ENCODE measurements at places on chromosomes 12 and 14. TPM values are rescaled to one million over a fixed set of nuclear protein-coding genes. Genes with fewer than 3 reads are reported as not detected.

The TCL1B gene
- not detected for total RNA-seq

The KLHL28 gene
- total RNA-seq: 20.1 TPM

The GLIPR1L1 gene
- not detected for total RNA-seq

The CACNA1C gene
- total RNA-seq: 0.14 TPM

The IL22 gene
- total RNA-seq: 5.4 TPM

DNA sequence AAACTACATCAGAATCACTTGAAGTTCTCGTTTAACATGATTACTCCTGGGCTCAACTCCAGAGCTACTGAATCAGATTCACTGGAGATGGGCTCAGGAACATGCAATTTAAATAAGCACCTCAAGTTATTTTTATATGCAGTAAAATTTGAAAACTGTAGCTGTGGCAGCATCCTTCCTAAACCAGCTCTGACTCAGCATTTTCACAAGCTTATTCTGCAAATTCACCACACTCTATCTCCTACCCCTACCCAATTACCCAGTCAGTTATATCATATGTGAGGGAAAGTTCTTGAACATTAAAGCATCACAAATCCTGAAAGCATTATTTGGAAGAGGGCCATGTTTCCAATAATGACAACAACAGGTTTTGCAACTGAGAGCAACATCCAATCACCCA, 24.2 kb upstream of the LRRC9 start:
- DNase-seq: no peak
- no peak overlapping the region for H3K4me3 ChIP-seq
- no peak overlapping the region for H3K27ac ChIP-seq
- H3K36me3 ChIP-seq: no peaks in the 10 kb centered on the region
- no peaks in the 10 kb centered on the region for H3K4me1 ChIP-seq

- no peaks in the 10 kb centered on the region for H3K27me3 ChIP-seq
- H3K36me3 ChIP-seq: no peaks in the 10 kb centered on the region
- no peak overlapping the region for H3K4me3 ChIP-seq
- peaks cover 6% of the 10 kb centered on the region for H3K4me1 ChIP-seq
- DNase-seq: no peak
Measured at GRCh38 chr14:90722590-90722989, 93.6 kb downstream of the TTC7B start.

- no peak for DNase-seq
- no peak overlapping the region for H3K4me3 ChIP-seq
- H3K27me3 ChIP-seq: no peaks in the 10 kb centered on the region
- H3K27ac ChIP-seq: no peak overlapping the region
- no peaks in the 10 kb centered on the region for H3K36me3 ChIP-seq
Measured at GRCh38 chr12:130498589-130499385, 161.1 kb downstream of the PIWIL1 start.

GRCh38 chr14:61524936-61525292, 170.4 kb upstream of the HIF1A start:
- H3K27ac ChIP-seq: peak overlapping the region; percentile 91
- peak overlapping the region; percentile 69 for H3K4me3 ChIP-seq
- peaks cover 27% of the 10 kb centered on the region for H3K36me3 ChIP-seq

GRCh38 chr12:94225947-94226630, 77.7 kb downstream of the PLXNC1 start:
- H3K4me3 ChIP-seq: no peak overlapping the region
- H3K4me1 ChIP-seq: peaks cover 12% of the 10 kb centered on the region
- no peaks in the 10 kb centered on the region for H3K27me3 ChIP-seq
- H3K36me3 ChIP-seq: peaks cover 8% of the 10 kb centered on the region
- H3K27ac ChIP-seq: no peak overlapping the region

DNA sequence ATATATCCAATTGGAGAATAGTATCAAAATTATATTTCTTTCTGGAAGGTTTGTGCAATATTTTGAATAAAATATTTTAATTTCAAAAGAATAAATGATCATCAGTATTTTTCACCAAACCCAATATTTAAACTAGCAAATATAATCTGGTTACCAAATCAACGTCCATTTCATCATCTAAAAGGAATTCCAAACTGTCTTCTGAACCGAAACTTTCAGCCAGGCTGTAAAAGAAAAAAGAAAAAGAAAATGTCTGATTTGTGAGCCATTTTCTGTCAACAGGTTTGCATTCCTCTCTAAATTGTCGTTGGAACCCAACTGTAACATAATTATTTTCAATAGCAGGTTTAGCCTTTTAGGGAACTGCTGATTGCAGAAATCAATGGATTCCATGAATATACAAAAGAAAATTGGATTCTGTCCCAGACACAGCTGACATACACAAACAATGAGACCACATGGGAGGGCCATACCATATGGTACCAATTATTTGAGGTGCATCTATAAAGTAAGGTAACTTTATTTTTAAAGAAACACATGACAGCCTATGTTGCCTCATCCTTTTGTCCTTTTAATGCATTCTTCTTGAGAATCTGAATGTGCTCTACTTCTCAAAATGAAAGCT, 22.7 kb downstream of the SNRPF start:
- no peaks in the 10 kb centered on the region for H3K36me3 ChIP-seq
- no peak overlapping the region for H3K4me3 ChIP-seq
- no peaks in the 10 kb centered on the region for H3K4me1 ChIP-seq
- H3K27me3 ChIP-seq: no peaks in the 10 kb centered on the region
- no peak for DNase-seq

GRCh38 chr14:81122326-81122725, 98.4 kb downstream of the GTF2A1 start:
- H3K27ac ChIP-seq: no peak overlapping the region
- no peaks in the 10 kb centered on the region for H3K27me3 ChIP-seq
- no peak overlapping the region for H3K4me3 ChIP-seq
- H3K36me3 ChIP-seq: peaks cover 2% of the 10 kb centered on the region
- no peak for DNase-seq
- peaks cover 6% of the 10 kb centered on the region for H3K4me1 ChIP-seq

DNA sequence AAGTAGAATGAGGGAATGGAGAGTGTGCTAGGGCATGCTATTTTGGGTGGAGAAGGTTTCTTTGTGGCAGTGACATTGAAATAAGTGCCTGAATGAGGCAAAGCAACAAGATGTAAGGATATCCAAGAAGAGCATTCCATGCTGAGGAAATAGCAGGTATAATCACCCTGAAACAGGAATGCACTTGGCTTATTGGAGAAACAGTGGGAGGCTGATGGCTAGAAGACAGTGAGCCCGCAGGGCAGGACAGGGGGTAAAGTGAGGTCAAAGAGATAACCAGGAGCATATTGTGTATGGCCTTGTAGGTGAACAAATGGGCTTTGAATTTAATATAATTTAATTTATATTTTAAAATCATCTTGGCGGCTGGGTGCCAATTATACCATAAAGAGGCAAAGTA, 877.0 kb downstream of the DIO2 start:
- DNase-seq: no peak
- H3K27ac ChIP-seq: no peak overlapping the region
- H3K4me1 ChIP-seq: no peaks in the 10 kb centered on the region

GRCh38 chr12:125140279-125141209, 75.3 kb downstream of the AACS start:
- H3K27ac ChIP-seq: no peak overlapping the region
- no peaks in the 10 kb centered on the region for H3K27me3 ChIP-seq
- H3K4me3 ChIP-seq: no peak overlapping the region
- no peak for DNase-seq
- peaks cover 1% of the 10 kb centered on the region for H3K36me3 ChIP-seq

GRCh38 chr14:67653651-67654280, 20.7 kb downstream of the VTI1B start:
- H3K4me3 ChIP-seq: no peak overlapping the region
- no peaks in the 10 kb centered on the region for H3K4me1 ChIP-seq
- H3K36me3 ChIP-seq: peaks cover 5% of the 10 kb centered on the region
- no peaks in the 10 kb centered on the region for H3K27me3 ChIP-seq
- H3K27ac ChIP-seq: no peak overlapping the region

DNA sequence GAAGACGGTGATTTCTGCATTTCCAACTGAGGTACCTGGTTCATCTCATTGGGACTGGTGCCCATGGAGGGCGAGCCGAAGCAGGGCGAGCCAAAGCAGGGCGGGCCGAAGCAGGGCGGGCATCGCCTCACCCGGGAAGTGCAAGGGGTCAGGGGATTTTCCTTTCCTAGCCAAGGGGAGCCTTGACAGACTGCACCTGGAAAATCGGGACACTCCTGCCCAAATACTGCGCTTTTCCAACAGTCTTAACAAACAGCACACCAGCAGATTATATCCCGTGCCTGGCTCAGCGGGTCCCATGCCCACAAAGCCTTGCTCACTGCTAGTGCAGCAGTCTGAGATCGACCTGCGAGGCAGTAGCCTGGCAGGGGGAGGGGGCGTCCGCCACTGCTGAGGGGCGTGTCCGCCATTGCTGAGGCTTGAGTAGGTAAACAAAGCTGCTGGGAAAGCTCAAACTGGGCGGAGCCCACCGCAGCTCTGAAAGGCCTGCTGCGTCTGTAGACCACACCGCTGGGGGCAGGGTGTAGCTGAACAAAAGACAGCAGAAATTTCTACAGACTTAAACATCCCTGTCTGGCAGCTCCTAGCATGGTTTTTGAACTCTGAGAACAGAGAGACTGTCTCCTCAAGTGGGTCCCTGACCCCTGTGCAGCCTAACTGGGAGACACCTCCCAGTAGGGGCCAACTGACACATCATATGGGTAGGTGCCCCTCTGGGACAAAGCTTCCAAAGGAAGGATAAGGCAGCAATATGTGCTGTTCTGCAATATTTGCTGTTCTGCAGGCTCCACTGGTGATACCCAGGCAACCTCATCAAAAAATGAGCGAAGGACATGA, 77.2 kb downstream of the BAZ1A start:
- no peaks in the 10 kb centered on the region for H3K4me1 ChIP-seq
- no peaks in the 10 kb centered on the region for H3K27me3 ChIP-seq
- H3K36me3 ChIP-seq: peaks cover 14% of the 10 kb centered on the region
- no peak overlapping the region for H3K4me3 ChIP-seq
- no peak overlapping the region for H3K27ac ChIP-seq
- DNase-seq: no peak

DNA sequence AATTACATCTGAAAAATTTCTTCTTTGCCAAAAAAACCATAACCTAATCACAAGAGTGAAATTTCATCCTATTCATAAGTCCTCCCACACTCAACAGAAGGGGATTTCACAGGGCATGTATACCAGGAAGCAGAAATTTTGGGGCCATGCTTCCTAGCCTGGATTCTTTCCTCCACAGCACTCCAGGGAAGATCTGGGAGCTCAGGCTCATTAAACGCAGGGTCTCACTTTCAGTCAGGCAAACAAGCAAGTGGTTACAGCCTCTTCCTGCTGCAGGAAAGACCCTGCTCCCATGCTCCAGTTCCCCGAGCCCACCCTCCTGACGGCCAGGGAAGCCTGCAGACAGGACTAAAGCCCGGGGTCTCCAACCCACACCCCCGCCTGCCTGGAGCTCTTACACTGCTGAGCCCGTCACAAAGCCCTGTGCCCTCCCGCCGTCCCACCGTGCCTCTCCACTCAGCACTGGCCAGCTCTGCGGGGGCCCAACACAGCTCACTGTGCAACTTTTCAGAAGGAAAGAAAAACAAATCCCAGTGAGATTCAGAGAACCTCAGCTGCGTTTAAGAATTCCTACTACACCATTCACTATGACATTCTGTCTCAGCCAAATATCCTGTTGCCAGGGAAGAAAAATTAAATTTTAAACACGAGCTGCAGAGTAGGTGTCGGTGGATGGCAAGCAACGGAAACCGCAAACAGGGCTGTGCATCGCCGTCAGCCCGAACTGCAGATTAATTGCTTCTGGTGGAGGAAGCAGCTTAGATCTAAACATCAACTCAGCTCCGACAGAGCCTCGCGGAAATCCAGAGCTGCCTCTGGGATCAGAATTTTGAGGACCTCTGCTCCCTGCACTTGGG, 106.7 kb upstream of the SFSWAP start:
- DNase-seq: peak; percentile 43
- peaks cover 65% of the 10 kb centered on the region for H3K4me1 ChIP-seq
- peak overlapping the region; percentile 14 for H3K27ac ChIP-seq

GRCh38 chr14:102625564-102626296, 33.3 kb downstream of the RCOR1 start:
- peaks cover 36% of the 10 kb centered on the region for H3K4me1 ChIP-seq
- H3K27ac ChIP-seq: peak overlapping the region; percentile 25
- H3K36me3 ChIP-seq: peaks cover 2% of the 10 kb centered on the region
- H3K27me3 ChIP-seq: no peaks in the 10 kb centered on the region
- H3K4me3 ChIP-seq: no peak overlapping the region
- no peak for DNase-seq

DNA sequence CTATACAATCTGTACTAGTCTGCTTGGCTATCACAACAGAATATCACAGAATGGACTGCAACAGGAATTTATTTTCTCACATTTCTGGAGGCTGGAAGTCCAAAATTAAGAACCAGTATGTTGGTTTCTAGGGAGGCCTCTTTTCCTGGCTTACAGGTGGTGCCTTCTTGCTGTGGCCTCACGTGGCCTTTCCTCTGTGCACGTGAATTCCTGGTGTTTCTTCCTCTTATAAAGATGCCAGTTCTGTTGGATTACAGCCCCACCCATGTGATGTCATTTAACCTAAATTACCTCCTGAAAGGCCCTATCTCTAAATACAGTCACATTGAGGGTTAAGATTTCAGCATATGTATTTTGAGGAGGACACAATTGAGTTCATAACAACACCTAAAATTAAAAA, 32.1 kb upstream of the C2CD5 start:
- H3K27ac ChIP-seq: no peak overlapping the region
- no peaks in the 10 kb centered on the region for H3K4me1 ChIP-seq
- DNase-seq: no peak

DNA sequence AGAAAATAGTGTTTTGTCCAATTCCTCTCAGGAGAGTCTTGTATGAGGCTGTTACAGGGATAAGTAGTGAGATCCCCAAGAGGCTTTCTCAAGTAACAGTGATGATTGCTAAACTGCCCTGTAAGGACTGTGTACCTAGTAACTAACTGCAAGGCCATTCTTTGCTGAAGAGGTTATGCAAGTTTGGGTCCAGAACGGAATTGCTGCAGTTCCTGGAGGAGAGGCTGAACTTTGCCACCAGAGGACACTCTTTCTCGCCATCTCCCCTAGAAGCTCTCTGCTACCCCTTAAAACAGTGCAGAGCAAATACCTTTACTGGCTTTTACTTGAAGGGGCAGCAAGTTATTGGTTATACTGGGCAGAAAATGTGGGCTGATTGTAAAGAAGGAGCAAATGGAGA, 180.0 kb downstream of the RBM19 start:
- peaks cover 5% of the 10 kb centered on the region for H3K36me3 ChIP-seq
- H3K27me3 ChIP-seq: peaks cover 22% of the 10 kb centered on the region
- H3K27ac ChIP-seq: no peak overlapping the region
- H3K4me1 ChIP-seq: no peaks in the 10 kb centered on the region

DNA sequence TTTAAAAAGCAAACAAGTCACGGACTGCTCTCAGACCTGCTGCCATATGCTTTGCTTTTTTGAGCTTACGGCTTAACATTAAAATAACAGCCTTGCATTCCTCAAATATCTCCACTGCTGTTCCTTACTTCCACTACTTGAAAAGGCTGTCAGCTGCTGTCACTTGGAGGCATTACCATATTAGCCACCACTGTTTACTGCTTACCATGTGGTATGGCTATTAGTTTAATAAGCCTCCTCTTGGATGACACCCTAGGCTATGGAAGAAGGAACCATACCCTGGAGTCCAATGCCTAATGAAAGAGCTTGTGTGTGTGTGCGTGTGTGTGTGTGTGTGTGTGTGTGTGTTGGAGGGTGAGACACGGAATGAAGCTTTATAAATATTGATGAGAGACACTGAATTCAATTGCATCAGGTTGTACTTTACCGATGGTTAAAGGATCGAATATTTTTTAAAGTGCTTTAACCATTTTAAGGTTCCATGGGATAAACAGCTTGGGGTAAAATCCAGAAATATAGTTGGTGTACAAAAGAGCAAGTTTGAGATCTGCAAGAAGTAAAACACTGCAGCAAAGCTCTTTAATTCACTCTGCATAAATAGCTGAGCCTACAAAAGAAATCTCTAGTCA, 174.5 kb downstream of the TTC7B start:
- no peaks in the 10 kb centered on the region for H3K4me1 ChIP-seq
- H3K4me3 ChIP-seq: no peak overlapping the region
- H3K36me3 ChIP-seq: no peaks in the 10 kb centered on the region
- no peaks in the 10 kb centered on the region for H3K27me3 ChIP-seq
